ENCODE measurements at places on chromosomes 2 and 18.

DNA sequence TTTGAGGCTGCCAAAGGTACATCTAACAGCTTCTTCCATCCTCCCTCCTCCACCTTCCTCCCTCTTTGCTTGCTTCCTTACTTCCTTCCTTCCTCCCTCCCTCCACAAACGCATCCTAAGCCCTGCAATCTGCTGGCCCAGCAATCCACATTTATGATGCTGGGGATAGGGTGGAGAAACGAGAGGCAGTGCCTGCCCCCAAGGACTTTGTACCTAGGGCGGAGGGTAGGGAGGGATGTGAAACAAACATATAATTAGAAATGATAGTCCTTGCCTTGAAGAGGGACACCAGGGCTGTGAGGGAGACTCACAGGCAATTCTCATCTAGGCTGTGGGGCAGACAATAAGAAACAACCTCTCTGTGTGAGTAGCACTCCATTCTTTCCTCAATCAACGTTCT lies 188.3 kb downstream of the ANKRD30B start:
- DNase-seq, result no peak

DNA sequence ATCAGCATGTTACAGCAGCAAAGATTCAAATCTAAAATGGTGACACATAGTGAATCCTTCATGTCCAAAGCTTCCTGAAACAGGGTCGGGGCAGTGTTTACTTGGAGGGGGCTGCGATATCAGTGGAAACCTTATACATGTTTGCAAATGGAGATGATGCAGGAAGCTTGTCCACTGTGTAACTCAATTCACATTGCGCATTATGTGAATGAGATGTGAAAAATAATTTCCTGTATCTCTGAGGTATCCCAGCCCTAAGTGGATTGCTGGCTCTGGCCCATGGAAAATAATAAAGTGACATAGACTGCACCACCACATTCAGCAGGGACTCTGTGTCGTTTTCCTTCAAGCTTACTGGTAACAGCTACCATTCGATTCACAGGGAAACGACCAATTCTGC lies 505.5 kb downstream of the GALR1 start:
- DNase-seq, result no peak

- no peak for DNase-seq
Measured at GRCh38 chr2:184780944-184781343, 182.6 kb downstream of the ZNF804A start.

DNA sequence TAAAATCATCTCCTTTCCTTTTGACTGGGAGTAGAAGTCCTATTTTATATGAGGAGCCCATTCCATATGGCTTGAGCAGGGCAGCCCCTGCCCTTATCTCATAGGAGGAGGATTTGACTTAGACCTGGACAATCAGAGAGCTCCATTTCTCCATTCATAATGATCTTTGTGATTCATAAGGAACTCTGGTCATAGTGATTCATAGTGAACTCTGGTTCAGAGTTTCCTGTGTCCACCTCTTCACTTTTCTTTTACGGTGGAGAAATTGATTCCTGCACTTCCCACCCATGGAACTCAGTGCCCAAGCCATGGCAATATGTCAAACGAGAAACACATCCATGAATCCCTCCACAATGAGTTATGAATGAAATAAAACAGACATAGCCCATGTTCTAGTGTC lies 12.8 kb upstream of the MYO3B start:
- no peak for DNase-seq

DNA sequence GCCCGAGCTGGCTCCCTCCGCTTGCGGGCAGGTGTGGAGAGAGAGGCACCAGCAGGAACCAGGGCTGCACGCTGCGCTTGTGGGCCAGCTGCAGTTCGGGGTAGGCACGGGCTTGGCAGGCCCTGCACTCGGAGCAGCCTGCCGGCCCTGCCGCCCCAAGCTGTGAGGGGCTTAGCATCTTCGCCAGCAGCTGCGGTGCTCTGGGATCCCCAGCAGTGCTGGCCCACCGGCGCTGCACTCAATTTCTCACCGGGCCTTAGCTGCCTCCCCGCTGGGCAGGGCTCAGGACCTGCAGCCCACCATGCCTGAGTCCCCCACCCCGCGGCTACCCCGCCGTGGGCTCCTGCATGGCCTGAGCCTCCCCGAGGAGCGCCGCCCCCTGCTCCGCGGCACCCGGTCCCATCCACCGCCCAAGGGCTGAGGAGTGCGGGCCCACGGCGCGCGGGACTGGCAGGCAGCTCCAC lies 434.4 kb upstream of the RGPD4 start:
- no peak for DNase-seq

DNA sequence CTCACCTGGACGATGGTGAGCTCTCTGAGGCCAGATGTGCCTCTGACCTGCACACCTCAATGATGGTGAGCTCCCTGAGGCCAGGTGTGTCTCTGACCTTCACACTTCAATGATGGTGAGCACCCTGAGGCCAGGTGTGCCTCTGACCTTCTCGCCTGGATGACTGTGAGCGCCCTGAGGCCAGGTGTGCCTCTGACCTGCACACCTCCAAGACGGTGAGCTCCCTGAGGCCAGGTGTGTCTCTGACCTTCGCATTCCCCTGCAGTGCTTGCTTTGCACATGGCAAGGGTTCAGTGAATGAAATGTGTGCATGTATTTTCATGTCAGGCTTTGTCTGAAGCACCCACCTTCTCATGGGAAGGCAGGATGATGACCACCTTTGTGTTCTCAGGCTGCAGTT lies 95.5 kb downstream of the PTGR3 start:
- no peak for DNase-seq

- DNase-seq, result no peak
Measured at GRCh38 chr2:162075689-162076132, 1.7 kb upstream of the DPP4 start.

GRCh38 chr2:8977758-8978157 lies 25.7 kb downstream of the MBOAT2 start:
- DNase-seq, result no peak

DNA sequence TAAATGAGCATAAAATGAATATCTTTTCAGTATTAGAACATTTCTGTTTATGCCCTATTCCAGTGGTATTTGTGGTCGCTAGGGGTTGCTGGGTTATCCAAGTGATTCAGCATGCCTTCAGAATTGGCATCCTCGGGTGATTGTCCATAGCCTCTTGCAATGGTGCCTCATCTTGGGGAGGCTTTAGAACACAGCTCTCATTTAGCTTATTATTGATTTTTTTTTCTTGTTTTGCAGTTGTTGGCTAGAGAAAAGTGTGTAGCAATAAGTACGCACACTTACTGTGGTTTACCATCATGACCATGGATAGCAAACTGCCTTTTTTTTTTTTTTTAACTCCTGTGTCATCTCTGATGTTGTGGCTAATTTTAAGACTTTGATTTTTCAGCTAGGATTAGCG lies 33.6 kb downstream of the PLEKHA3 start:
- no peak for DNase-seq

DNA sequence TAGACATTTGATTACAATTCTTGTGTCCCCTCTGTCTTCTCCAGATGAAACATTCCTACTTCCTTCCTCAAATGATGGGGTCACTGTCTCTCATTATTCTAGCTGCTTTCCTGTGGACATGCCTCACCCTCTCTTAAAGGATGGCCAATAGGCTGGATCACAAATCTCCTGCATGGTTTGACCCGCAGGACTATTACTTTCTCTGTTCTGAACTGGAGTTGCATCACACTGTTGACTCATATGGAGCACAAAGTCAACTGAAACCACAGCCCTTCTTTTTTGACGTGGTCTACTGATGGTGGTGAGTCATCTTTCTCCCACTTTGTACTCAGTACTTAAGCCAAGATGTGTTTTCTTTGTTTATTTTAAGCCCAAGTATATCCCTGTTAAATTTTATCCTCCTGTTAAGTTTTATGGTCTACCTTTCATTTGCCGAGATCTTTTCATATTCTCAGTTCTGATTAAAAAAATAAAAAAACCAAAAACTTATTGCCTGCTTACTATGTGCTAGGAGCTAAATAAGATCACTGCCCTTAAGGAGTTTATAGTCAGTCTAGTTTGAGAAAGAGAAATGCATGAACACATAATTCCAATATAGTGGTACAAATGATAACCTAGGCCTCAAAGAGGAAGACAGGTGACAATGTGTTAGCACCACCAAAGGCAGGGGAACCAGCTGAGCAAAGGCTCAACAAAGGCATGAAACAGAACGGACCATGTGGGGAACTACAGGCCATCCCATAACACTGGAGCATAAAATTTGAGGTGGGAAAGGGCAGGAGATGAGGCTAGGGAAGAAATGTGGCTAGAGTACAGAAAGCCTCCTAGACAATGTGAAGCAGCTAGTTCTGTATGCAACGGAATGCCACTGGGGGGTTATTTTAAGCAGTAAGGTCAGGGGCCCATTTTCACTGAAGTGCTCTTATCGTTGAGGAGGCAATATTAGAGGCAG lies 67.6 kb upstream of the ZFP36L2 start:
- peak; percentile 95 for DNase-seq

DNA sequence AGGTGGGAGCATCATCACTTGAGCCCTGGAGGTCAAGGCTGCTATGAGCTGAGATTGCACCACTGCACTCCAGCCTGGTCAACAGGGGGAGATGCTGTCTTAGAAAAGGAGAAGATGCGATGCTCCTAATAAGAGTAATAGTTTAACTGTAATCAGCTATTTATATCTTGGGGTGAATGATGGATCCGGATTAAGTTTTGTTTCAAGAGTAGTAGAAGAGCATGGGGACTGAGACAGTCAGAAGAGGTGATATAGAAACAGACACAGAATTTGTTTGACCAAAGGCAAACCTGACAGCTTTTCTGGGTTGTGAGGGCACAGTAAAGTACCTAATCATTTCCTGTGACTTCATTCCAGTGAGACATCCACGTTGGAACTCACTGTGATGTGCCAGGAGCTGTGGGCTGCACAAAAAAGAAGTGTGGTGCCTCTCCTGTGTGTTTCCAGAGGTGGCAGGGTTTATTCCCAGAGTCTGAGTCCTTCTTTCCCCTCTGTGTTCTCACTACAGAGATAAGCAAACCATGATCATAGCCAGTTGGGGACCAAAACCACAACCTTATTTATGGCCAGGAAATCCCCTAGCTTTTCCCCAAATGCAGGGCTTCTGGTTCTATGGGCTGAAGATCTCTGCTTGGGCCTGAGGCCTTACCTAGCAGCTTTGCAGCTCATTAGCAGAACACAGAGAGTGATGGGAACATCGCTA lies 113.7 kb downstream of the XRCC5 start:
- DNase-seq, result peak; percentile 26

- DNase-seq, result no peak
Measured at GRCh38 chr2:149984311-149984710, 396.7 kb upstream of the MMADHC start.

DNA sequence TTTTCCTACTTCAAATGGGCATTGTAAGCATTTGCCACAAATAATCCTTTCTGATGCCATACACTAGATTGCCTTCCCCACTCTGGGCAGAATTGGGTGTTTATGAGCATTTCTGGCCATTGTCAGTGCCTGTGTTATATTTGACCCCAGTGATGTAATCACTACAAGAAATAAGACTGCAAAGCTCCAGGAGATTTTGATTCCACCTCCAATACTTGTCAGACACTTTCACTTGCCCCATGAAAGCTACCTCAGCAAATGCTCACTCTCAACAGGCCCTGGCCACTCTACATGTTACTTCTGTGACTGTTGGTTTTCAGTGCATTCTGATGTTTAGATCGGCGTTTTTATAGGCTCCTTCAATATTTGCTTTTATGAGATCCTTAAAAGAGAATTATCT lies 135.1 kb downstream of the GFPT1 start:
- DNase-seq, result no peak

GRCh38 chr2:29417630-29418029 lies 302.4 kb downstream of the CLIP4 start:
- no peak for DNase-seq

GRCh38 chr2:27162151-27163121 lies 13.6 kb downstream of the TCF23 start:
- no peak for DNase-seq

DNA sequence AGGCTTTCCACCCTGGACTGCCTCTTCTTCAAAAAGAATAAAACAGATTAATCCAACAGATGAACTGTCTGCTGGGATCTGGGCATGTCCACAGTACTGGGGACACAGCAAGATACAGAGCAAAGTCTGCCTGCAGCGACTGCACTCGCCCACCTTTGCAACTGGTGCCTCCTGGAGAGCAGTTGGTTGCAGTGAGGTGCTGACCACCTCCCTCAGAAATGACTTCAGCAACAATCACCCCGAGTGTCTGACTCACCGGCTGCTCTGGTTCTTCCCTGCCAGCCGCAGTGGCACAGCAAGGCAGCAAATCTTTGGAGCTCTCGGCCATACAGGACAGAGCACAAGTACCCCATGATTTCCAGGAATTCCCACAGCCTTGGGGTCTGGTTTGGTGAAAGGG lies 179.7 kb downstream of the ANAPC1 start:
- DNase-seq, result peak; percentile 32

- DNase-seq, result no peak
Measured at GRCh38 chr2:209451209-209451834, 27.5 kb downstream of the MAP2 start.
